T-cell (primary cell): ENCODE measurements at places on chromosomes 7 and 10.

DNA sequence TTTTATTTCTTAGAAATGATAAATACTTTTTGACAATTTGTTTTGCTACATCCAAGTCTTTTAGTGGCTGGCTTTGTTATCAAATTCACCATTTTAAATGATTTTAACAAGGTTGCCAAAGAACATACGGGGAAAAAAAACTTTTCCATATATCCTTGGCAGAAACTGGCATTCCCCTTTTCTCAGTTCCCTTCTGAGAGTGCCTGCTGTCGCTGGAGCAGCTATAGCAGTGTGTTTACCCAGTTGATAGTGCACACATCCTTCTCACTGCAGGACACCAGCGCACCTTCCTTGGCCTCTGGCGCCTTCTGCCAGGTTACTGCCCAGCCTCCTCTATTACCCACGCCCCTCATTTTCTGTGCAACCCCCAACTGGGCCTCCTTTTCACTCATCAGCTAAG, 94.1 kb downstream of the ALOX5 start:
- DNase-seq: no peak

DNA sequence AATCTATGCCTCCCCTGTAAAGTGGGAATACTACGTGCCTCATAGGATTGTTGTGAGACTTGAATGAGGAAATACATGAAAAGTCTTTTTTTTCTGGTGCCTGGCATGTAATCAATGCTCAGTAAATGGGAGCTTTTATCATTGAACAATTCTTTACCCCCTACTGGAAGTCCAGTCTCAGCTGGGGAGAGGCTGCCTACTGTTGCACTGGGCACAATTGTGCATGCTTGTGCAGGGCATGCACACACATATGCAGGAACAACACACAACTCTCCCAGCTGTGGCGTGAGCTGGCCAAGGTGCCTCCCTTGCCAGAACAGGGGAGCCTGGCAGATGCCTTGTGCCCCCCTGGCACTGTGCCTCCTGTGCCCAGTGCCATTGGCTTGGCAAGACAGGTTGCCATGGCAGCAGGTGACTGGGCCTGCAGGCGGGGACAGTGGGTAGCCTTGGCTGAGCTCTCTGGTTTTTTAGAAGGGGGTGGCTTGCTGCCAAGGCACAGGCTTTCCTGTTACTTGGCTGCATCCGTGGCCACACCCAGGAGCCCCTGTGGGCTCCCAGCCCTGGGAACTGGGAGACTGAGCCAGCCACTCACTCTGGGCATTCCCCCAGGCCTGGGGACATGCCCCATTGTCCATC, 16.1 kb upstream of the PALD1 start:
- no peak for DNase-seq

DNA sequence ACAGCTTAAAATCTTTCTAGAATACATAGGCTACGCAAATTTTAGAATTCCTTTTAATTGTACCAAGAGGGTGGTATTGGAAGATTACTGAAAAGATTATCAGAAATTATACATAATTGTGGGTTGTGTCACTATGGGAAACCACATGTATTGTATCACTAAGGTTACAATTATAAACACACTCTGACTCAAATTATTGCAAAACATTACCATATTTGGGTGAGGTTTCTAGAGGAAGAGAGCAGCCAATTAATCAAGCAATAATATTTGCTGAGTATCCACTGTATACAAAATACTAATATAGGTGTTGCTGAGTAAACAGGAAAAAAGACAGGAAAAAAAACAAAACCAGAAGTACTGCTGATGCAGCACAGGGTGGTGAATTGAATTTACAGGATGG, 3.1 kb upstream of the CAPZA2 start:
- no peak for DNase-seq

GRCh38 chr7:78074713-78075112, 276.1 kb downstream of the PHTF2 start:
- DNase-seq: no peak

DNA sequence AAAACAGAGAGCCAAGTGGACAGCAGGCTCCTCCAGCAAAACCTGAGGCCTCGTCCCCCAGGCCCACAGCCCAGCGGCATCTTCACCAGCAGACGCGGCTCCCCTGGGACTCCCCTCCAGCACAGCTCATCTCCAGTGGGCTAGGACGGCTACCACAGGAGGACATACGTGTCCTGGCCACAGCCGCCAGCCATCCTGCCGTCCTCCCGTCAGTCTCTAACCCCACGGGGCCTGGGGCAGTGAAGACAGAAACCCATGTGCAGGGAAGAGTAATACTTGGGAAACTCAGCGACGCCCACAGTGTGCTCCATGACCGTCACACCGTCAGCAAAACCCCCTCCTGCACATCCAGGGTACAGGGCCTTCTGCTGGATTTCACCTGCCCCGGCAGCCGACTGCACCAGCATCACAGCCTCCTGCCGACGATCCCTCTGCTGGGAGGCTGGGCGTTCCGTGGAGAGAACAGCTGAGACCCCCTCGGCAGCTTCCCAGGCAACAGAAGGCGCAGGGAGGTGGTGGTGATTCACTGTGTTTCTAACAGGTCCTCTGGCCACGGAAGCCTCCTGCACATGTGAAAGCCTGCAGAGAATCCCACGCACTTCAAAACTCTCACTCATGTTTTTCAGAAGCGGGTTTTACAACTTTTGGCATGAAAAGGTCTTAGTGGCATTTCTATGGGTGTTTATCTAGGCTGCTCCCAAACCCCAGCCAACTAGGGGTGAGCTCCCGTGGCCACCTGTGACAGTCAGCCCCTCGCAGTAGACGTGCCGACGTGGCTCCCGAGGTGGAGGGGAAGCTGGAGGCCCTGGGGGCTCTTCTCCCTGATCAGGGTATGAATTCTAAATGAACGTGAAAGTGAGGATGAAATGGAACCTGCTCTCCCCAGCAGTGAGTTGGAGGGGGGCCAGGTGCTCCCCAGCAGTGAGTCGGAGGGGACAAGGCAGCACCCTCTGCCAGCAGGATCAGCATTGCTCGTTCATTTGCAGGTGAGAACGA, 513.5 kb downstream of the PTPRN2 start:
- DNase-seq: no peak
